Motor neuron (in vitro differentiated cells): ENCODE measurements at places on chromosomes 6 and 20. TPM values are rescaled to one million over a fixed set of nuclear protein-coding genes. Genes with fewer than 3 reads are reported as not detected.
A peak's percentile ranks its signal among the peaks of the same experiment; 100 is the strongest.

- no peak for ATAC-seq
Measured at GRCh38 chr6:92887871-92888270, 531.5 kb downstream of the EPHA7 start.

The LY6G5C gene
- total RNA-seq = 2.5 and 3.1 TPM in 2 replicates

The KIAA1586 gene
- 29.4 and 34.7 TPM in 2 replicates for total RNA-seq

- ATAC-seq = no peak
Measured at GRCh38 chr20:64045346-64046011, 4.0 kb downstream of the SOX18 start.

The BTNL2 gene
- not detected in 2 replicates for total RNA-seq

The FAM162B gene
- total RNA-seq = 0.38 TPM in 1 of 2 replicates, not detected in the other

DNA sequence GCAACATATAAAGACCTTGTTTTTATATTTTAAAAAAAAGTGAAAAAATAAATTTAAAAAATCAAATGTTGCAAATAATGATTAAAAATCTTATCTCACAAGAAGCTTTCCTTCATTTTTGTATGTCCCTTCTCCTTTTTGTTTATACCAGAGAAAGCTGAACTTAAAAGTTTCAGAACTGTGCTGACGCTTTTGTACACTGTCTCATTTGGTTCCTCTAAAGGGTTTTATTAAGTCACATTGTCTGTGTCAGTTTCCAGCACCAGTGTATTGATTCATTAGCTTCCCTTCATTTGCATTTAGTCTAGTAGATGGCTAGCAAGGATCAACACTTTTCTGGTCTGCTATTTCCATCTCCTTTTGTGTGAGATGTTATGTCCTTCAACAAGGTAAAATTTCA lies 6.7 kb downstream of the PCED1A start:
- ATAC-seq = no peak

GRCh38 chr20:58240471-58240870 lies 12.0 kb upstream of the ANKRD60 start:
- ATAC-seq = no peak

The FBXO9 gene
- 25.6 and 28.4 TPM in 2 replicates for total RNA-seq

- no peak for ATAC-seq
Measured at GRCh38 chr6:26360451-26361416, 4.3 kb upstream of the BTN3A2 start.

DNA sequence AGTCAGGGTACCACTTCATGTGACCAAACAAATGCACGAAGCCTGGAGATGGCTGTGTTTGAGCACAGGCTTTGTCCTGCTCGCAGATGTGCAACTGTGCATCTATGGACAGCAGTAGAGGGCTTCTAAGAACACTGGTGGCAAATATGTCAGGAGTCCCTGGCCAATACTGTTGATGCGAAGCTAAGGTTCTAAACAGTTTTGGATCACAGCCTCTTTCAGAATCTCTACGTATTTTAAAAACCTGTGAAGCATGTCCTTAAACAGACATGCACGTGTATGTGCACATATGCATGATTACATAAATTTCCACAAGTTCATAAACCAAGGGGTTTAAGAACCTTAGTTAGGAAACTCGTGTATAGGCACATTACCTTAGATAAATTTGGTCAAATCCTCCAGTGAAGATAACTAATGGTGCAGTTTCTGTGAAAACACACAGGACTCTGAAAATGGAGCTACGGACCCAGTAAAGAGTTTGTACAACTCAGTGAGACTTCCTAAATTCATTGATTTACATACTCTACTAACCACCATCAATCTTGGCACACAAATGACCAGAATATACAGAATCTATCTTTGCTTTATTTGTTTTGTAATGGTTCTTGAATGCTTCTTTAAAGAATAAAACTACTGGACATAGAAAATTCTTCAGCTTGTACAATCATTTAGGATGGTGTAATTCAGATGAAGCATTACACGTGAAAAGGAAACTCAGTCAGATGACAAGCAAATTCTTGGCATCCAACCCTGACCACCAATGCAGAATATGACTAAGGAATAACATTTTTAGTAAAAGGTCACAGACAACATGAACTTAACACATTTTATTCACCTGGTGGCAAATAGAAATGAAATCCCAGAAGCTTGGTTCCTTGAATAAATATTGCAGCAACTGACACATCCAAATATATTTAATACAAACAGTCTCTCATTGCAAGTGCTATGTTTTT lies 27.4 kb downstream of the KCNQ5 start:
- peak; percentile 48 for ATAC-seq

The KCNK16 gene
- total RNA-seq = not detected in 2 replicates

DNA sequence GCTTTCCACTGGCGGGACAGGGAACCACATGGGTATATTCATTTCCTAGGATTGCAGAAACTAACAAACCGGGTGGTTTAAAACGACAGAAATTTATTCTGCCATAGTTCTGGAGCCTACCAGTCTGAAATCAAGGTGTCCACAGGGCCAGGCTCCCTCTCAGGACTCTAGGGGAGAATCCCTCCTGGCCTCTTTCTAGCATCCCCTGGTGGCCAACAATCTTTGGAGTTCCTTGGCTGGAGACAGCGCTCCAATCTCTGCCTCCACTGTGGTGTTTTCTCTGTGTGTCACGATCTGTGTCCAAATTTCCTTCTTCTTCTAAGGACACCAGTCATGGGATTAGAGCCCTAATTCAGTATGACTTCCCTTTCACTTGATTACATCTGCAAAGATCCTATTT lies 95.0 kb downstream of the SCML4 start:
- ATAC-seq = no peak

The GJA1 gene
- total RNA-seq = 50.8 and 51.1 TPM in 2 replicates
